ENCODE measurements at places on chromosomes 11 and 22.

- DNase-seq, result no peak
Observed at GRCh38 chr11:134278356-134278755, 2.2 kb downstream of the GLB1L3 start.

GRCh38 chr11:44781655-44782054, 54.9 kb downstream of the TSPAN18 start:
- DNase-seq, result no peak

GRCh38 chr11:25625094-25625493, 706.8 kb upstream of the ANO3 start:
- no peak for DNase-seq

GRCh38 chr11:108431997-108432396, 35.3 kb downstream of the C11orf65 start:
- no peak for DNase-seq

DNA sequence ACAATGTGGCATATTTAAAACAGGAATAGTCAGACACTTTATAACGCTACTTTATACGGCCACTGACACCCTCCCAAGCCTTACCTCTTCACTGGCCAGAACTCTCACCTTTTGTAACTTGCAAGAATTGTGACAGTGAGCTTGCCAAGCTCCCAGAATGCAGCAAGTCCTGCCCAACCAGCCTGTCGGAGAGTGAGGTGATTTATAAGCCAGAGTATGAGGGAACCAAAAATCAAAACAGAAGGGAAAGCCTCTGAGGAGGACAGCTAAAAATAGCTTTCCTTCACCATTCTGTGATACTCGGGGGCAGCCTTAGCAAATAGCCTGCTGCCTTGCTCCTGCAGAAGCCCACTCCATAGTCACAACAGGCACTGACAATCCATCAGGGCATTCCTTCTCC, 229.7 kb downstream of the FAM76B start:
- DNase-seq, result no peak

- peak; percentile 62 for DNase-seq
Observed at GRCh38 chr11:125941619-125942611, 3.9 kb upstream of the VSIG10L2 start.

- DNase-seq, result no peak
Observed at GRCh38 chr22:30497466-30498150, 7.9 kb downstream of the SEC14L4 start.

GRCh38 chr11:45702511-45702910, 37.1 kb upstream of the CHST1 start:
- no peak for DNase-seq

GRCh38 chr22:17772249-17772957, 1.9 kb downstream of the BID start:
- peak; percentile 30 for DNase-seq

GRCh38 chr11:76803023-76803422, 19.9 kb downstream of the TSKU start:
- peak; percentile 58 for DNase-seq

- no peak for DNase-seq
Observed at GRCh38 chr11:73997120-73997770, 11.6 kb downstream of the UCP3 start.

GRCh38 chr22:45465633-45466032, 37.0 kb upstream of the FBLN1 start:
- DNase-seq, result no peak

DNA sequence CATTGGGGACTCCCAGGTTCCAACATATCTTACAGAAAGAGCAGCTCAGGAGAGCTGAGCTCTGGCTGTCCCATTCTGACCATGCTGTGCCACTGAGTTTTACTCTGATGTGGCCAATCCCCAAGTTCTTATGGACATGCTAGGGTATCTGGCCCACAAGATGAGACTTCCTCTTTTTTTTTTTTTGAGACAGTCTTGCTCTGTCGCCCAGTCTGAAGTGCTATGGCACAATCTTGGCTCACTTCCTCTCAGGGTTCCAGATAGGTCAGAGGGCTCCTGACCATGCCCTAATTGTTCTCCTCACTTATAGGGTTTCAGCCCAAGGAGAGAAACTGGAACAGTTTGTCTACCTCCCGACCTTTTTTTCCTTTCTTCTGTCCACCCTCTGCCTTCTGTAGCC, 152.3 kb upstream of the CCDC90B start:
- DNase-seq, result no peak

Data from AG08395 (cell line).